ENCODE measurements at places on chromosomes 11 and 22.

DNA sequence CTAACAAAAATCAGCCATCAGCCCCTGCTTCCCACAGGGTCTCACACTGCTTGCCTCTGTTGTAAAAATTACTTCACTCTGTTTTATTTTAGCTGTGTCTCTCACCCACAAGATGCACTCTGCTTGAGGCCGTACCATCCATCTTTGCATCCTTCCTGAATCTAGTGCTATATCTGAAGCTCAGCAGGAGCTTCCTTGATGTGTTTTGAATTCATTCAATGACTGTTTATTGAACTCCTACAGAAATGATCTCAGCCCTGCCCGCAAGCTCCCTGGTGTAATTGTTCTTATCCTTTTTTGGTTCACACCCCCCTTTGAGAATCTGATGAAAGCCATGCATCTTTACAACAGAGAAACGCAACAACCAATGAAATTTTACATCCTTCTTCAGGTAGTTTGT lies 310.2 kb upstream of the ZC3H12C start:
- no peak for DNase-seq

- DNase-seq = no peak
Observed at GRCh38 chr11:123203471-123203870, 8.4 kb upstream of the CLMP start.

DNA sequence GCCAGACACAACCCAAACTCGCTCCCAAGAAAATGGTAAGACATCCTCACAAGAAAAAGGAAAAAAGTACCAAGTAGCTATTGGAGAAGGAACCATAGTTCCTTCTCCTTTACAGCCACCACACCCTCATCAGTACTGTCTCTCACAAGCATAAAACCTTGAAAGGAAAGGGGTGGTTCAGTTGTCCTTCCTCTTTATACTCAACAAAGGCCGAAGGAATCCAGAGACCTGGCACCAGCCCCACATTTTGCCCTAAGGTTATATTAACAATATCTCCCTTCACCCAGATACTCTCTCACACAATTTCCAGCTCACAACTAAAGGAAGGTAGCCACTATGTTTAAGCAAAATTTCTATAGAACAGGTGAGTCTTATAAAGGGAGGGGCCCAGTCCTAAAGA lies 8.5 kb downstream of the FHIP1B start:
- no peak for DNase-seq

DNA sequence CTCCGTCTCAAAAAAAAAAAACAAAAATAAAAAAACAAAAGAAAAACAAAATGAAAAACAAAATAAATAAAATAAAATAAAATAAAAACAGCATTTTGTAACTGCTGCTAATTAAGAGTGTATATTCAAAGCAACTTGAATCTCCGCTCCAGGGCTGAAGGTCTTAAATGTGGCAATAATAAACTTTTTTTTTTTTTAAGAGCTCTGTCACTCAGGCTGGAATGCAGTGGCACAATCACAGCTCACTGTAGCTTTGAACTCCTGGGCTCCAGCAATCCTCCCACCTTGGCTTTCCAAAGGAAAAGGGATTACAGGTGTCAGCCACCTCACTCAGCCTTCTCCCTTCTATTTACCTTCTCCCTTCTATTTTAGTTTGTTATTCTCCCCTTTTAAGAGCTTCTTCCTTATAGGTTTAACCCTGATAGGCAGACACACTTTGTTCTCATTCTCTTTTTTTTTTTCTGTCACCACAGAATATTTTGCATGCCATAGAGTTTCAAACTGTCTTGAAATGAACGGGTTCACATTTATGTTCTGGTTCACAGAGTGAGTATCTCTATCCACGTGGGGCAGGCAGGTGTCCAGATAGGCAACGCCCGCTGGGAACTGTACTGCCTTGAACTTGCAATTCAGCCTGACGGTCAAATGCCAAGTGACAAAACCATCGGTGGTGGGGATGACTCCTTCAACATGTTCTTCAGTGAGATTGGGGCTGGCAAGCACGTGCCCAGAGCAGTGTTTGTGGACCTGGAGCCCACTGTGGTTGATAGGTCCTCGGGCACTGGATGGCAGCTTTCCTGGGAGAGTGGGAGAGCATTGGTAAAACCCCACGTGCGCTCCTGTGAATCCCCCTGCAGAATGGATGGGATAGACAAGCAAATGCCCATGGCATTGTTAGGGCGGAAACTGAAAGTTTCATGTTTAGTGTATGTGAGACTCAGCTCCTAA lies 19.4 kb downstream of the LRRC74B start:
- no peak for DNase-seq

DNA sequence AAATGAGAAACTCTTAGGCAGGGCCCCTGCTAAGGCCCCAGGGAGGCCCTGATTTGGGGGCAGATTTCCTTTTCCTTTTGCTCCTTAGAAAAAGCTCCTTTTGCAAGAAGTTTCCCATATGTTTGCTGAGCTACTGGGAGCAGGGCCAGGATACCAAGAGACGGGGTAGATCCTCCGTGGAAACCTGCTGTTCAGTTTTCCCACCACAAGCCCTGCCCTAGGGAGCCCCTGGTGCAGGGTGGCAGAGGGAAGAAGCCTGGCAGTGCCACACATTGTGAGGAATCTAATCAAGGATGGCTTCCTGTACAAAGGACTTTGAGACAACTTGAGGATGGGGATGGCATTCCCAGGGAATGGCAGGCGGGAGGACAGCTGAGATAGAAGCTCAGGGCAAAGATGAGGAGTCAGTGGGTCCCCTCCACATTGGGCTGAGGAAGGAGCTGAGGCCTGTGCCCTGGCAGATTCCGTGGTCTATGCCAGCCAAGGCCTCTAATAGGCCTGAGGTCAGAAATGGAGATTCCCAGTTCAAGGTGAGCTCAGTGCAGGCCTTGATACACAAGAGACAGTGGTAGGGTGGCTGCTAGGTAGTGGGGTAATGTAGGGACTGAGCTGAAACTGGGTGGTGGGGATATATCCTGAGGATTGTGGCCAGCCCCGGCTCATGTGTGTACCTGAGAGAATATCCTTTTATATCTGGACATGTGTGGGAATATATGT lies 15.0 kb downstream of the TUB start:
- no peak for DNase-seq

DNA sequence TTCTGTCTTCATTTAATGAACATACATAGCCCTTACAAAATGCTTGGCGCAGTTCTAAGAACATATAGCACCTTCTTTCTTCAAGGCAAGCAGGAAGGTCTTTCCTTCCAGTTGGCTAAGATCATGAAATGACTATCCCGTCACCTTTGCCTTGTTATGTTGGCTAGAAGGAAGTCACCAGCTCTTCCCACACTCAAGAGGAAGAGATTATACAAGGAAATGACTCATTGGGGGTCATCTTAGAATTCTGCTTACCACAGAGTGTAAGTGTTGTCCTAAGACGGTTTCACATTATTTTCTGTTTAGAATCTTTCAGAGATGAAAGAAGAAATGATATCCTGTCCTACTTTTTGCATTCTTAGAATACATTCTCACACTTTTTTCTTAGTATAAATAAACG lies 808.0 kb upstream of the LUZP2 start:
- DNase-seq = no peak

GRCh38 chr11:64499261-64500004 lies 91.6 kb upstream of the SLC22A12 start:
- DNase-seq = no peak

- DNase-seq = no peak
Observed at GRCh38 chr11:58912124-58912523, 27.2 kb upstream of the GLYATL1 start.

DNA sequence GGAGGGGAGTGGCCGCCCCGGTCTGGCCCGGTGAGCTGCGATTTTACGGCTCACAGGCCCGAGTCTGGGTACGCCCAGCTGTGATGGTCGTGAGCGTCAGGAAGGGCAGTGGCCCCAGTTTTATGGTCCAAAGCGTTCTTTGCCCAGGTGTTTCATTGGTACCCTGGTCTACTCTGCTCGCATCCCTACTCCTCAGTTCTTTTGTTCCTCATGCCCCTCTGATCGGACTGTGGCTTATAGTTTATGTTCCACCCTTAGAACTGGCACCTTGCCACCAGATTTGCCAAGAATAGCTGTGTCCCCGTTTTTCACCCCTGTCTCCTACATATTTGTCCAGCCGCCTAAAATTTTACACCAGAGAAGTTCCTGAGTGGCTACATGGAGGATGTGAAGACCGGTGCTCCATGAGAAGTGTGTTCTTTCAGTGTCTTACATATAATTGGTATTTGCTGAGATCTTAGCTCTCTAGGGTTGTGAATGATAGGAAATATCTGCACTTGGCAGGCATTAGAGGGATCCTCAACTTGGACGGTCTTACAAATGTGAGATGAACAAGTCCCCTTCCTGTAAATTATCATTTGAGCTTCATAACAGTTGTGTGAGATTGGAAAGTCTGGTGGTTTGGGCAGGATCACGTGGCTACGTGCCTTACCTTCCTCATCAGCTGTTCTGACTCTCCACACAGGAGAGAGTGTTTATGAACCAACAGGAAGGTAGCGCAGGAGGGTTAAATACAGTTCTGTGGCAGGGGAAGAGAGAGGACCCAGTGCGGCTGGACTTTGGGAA lies 1.1 kb downstream of the PANX1 start:
- DNase-seq = no peak

DNA sequence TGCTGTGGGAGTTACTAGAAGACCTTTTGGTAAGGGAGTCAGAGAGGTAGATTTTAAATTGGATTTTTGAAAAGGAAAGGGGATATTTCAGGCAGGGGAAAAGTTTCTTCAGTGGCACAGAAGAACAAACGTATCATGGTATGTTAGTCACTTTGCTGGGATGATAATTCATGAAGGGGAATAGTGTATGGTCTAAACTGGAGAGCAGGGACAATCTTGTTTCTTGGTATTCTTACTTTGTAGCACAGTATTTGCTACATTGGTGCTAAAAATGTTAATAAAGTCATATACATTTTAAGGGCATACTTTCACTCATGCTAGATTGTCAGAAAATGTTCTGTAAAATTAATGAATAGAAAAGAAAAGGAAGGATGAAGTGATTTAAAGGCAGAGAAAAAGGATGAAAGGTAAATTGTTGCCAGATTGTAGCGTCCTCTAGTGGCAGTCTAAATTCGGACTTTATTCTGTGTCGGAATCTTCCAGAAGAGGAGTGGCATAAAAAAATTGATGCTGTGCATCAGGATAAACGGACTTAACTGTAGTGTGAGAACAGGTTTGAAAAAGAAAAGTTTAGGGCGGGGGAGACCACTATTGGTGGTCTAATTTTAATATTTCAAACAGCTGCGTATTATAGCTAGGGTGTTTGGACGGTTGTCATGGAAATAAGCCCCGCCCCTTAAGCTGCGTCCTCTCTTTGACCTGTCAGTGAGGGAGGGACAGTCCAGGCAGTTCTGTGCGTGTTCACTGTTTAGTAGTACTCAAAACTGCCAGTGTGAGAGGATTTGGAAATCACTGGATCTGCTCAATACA lies at the start of gene BCO2:
BCO2 (plus strand) TSS at position 724 of the 810 bp plus-strand sequence. CDS start 90 bp downstream, outside the sequence.
- DNase-seq = peak; percentile 39

GRCh38 chr11:5550440-5551095 lies 2.2 kb upstream of the OR52H1 start:
- DNase-seq = no peak

DNA sequence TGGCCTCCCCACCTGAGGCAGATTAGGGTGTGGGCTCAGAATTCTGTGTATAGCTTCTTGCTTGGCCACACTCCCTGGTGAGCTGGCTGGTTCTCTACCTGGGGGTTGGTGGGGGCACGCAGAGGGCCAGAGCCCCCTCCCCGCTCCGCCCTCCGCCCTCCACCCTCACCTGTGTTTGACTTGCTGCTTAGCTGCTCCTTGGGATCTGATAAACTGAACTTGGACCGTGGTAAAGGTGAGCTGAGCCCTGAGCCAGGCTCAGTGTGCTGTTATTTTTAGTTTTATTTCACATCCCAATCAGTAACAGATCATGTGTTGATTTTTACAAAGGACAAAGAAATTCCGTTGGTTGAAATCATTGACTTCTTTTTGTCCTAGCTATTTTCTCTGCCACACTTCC lies 2.0 kb downstream of the OVOL1 start:
- no peak for DNase-seq

DNA sequence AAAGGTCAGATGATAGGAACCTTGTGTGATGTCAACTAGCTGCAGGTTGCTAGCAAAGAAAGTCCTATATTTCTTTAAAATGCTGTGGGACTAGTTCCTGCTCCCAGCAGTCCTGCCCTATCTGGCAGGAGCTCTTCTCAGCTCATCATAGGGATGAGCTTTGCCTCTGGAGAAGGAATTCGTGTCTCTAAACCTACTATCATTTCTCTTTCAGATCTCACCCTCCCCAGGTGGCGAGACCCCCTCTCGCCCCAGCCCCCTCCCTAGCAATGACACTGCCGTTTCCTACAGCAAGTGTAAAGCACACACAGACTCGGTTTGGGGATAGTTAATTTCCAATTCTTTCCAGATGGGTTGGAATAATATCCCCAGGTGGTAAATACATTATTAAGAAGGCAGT lies 533.3 kb downstream of the OPCML start:
- DNase-seq = no peak

GRCh38 chr11:115497303-115497702 lies 6.9 kb downstream of the CADM1 start:
- DNase-seq = no peak

DNA sequence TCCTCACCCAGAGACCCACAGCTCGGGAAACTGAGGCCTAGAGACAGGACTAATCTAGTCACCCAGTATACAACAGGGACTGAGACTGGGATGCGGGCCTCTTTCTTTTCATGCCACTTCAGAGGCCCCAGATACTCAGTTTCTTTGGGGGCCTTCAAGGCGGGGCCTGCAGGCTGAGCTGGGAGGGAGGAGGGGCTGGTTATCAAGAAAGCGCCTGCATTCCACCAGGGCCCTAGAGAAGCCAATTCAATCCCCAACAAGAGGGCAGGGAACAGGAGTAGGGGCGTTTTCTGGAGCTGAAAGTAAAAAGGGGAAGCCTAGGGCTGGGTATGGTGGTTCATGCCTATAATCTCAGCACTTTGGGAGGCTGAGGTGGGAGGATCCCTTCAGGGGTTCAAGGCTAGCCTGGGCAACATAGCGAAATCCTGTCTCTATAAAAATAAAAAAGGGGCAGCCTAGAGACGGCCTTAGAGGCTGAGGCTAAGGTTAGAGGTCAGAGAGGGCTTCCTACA lies 1.6 kb downstream of the ATG2A start:
- DNase-seq = no peak

GRCh38 chr11:13051257-13051656 lies 42.1 kb downstream of the RASSF10 start:
- no peak for DNase-seq

DNA sequence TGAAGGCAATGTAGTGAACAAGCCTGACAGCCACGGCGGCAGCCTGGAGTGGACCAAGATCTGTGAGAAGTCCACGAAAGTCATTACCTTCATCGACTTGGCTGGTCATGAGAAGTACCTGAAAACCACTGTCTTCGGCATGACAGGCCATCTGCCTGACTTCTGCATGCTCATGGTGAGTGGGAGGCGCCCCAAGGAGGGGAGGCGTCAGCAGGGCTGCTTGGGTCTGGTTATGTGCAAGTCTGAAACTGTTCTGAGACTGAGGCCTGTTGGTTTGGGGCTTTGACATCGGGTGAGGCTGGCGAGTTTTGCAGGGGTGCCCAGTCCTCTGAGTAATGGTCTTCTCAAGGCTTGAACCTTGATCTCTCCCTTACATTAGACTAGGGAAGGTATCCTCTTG lies 11.1 kb downstream of the GTPBP1 start:
- no peak for DNase-seq

- no peak for DNase-seq
Observed at GRCh38 chr22:17172029-17172833, 13.2 kb upstream of the HDHD5 start.

- DNase-seq = no peak
Observed at GRCh38 chr22:44592126-44592823, 94.2 kb upstream of the RTL6 start.
